ENCODE measurements at places on chromosomes 12 and 14.

DNA sequence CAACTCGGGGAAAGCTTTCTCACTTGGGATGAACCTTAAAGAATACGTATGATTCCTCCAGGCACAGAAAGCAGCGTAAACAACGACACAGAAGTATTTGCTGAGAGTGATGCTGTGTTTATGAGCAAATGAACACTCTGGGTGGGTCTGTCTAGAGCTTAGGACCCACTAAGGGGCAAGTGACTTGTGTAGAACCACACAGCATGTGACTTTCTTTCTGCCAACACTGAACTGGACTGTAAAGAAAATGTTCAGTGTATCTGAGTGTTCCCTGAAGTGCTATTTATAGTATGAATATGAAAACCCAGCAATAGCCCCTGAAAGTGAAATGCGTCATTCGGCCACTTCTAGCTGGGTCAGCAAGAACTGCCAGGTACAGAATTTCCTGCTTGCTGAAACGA, 78.5 kb downstream of the ST8SIA1 start:
- no peaks in the 10 kb centered on the region for H3K27me3 ChIP-seq
- no peak overlapping the region for H3K27ac ChIP-seq
- peaks cover 4% of the 10 kb centered on the region for H3K4me1 ChIP-seq
- no peak overlapping the region for H3K4me3 ChIP-seq
- H3K36me3 ChIP-seq: no peaks in the 10 kb centered on the region
- no peak for DNase-seq

- H3K4me1 ChIP-seq: peaks cover 66% of the 10 kb centered on the region
- no peaks in the 10 kb centered on the region for H3K36me3 ChIP-seq
- no peak overlapping the region for H3K27ac ChIP-seq
- H3K27me3 ChIP-seq: peaks cover 97% of the 10 kb centered on the region
Observed at GRCh38 chr12:113473942-113474341, 2.3 kb upstream of the LHX5 start.

GRCh38 chr12:26058818-26059217, 66.0 kb downstream of the BHLHE41 start:
- no peaks in the 10 kb centered on the region for H3K36me3 ChIP-seq
- no peaks in the 10 kb centered on the region for H3K27me3 ChIP-seq
- H3K27ac ChIP-seq: no peak overlapping the region

DNA sequence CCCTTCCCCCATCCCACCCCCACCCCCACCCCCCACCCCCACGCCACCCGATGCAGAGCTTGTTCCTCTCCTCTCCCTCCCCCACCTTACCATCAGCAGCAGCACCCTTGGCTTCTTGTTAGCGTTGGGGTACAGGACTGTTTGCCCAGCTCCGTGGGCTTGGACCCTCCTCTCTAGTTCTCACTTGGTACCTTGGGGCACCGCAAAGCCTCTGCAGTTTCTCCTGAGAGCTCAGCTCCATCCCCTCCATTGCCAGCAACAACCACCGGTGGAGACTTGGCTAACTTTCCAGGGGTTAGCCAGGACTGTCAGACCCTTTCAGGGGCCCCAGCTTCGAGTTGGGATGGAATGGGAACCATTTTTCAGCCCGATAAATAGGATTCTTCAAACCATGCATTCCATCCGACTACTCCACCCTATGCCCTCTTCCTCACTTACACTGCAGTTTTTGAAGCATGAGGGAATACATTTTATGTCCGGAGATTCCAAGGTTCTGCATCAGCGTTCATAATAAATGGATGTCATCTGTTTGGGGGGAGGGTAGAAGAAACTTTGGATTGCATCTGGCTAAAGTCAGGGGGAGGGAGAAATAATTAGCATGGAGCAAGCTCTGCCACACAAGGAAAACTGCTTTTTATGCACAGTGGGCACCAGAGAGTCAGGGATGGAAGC, 1.1 kb downstream of the SCN8A start:
- peaks cover 4% of the 10 kb centered on the region for H3K4me1 ChIP-seq
- no peaks in the 10 kb centered on the region for H3K36me3 ChIP-seq
- no peaks in the 10 kb centered on the region for H3K27me3 ChIP-seq
- H3K27ac ChIP-seq: no peak overlapping the region
- peak overlapping the region; percentile 98 for H3K4me3 ChIP-seq

- no peak for DNase-seq
- H3K4me1 ChIP-seq: no peaks in the 10 kb centered on the region
- H3K4me3 ChIP-seq: no peak overlapping the region
- H3K27me3 ChIP-seq: no peaks in the 10 kb centered on the region
Observed at GRCh38 chr14:34965912-34966311, 16.9 kb upstream of the SRP54 start.

GRCh38 chr12:26750531-26751175, 82.3 kb downstream of the ITPR2 start:
- no peaks in the 10 kb centered on the region for H3K4me1 ChIP-seq
- no peaks in the 10 kb centered on the region for H3K27me3 ChIP-seq
- no peak for DNase-seq
- no peak overlapping the region for H3K27ac ChIP-seq
- no peaks in the 10 kb centered on the region for H3K36me3 ChIP-seq

DNA sequence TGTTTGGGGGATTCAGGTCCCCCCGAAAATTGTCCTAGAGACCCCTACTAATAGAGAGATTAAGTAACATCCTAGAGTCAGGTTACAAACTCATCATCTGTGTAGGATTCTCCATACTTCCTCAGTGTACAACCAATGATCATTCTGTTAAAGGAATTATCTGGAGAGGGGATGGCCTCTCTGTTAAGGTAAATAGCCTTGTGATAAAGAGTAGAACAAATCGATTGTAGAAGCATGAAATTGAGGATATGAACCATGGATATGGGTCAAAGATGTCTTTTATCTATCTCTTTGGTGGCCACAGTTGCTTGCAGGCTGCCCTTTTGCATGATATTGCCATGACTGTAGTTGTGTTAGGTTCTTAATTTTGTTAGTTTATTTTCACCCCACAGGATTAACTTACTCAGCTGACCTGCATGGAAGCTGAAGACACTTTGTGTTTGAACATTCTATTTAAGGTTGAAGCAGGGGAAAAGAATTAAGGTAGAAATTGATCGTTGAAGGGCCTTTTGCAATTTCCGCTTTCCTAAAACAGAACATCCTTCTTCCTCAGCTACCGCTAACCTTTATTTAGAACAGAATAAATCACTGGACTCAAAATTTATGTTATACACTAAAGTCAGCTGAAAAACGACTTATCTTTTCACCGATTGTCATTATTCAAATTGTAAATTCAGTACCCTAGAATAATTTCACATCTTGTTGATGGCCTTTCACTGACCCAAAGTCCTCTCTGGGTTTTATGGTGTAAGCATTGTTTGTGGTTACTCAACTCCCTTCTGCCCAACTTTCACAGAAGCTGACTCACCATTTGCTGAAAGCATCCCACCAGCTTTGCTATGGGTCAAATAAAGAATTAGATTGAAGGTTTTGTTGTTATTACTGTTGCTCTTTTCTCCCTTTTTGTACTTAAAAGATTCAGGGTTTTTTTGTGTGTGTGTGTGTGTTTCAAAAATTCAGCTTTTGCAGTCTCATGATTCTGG, 52.3 kb downstream of the IRAK3 start:
- H3K36me3 ChIP-seq: no peaks in the 10 kb centered on the region
- no peak for DNase-seq
- H3K27ac ChIP-seq: no peak overlapping the region
- H3K27me3 ChIP-seq: no peaks in the 10 kb centered on the region
- H3K4me3 ChIP-seq: no peak overlapping the region
- peaks cover 6% of the 10 kb centered on the region for H3K4me1 ChIP-seq

DNA sequence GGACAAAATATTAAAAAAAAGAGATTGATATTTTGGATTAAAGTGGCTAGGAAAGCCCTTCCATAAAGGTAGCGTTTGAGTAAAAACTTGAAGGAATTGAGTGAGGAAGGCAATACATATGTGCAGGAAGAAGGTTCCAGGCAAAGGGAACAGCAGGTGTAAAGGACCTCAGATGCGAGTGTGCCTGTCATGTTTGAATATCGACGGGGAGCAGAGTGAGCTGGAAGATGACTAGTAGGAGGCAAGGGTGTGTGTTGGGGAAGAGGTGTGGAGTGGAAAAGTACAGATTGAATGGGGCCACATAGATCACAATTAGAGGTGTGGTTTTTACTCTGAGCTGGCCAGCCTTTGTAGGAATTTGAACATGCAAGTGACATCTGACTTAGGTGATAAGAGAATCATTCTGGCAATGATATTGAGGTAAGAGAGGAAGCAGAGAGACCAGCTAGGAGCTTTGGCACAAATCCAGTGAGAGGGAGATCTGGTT, 15.0 kb upstream of the FBXO33 start:
- H3K27ac ChIP-seq: no peak overlapping the region
- no peaks in the 10 kb centered on the region for H3K4me1 ChIP-seq
- H3K4me3 ChIP-seq: no peak overlapping the region
- no peak for DNase-seq

GRCh38 chr12:50699940-50700339, 64.0 kb upstream of the ATF1 start:
- no peaks in the 10 kb centered on the region for H3K4me1 ChIP-seq
- H3K27ac ChIP-seq: no peak overlapping the region
- no peaks in the 10 kb centered on the region for H3K27me3 ChIP-seq

- no peak overlapping the region for H3K4me3 ChIP-seq
- no peaks in the 10 kb centered on the region for H3K4me1 ChIP-seq
- H3K27ac ChIP-seq: no peak overlapping the region
- H3K27me3 ChIP-seq: no peaks in the 10 kb centered on the region
- H3K36me3 ChIP-seq: no peaks in the 10 kb centered on the region
Observed at GRCh38 chr12:49636979-49637755, 13.8 kb downstream of the PRPF40B start.

Measured in H1 (cell line).